ENCODE measurements at places on chromosomes 12 and 14. TPM values are rescaled to one million over a fixed set of nuclear protein-coding genes. Genes with fewer than 3 reads are reported as not detected.

CYP46A1 gene
- 0.09 TPM for total RNA-seq

RND1 gene
- 5.5 TPM for total RNA-seq

CCDC85C gene
- 10.1 TPM for total RNA-seq

- DNase-seq, result no peak
These were observed 4.7 kb upstream of the CREBL2 start for GRCh38 chr12:12606781-12607589.

DNA sequence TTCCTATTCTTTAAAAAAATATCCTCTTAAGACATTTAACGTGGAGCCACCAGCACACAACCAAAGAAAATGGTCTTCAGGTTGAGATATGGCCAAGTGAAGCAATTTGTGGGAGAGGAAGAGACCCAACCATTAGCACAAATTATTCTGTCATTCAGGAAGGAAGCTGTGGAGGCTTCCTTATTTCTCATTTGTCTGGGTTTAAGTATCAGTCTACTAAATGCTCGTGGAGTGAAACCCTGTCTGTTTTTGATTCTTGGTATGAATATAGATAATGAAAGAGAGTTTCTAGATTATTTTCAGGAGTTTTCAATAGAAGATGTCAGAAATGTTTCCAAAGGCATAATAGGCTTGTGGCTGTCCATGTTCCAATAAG is 125.1 kb downstream of the GPR65 start:
- no peak for DNase-seq

- DNase-seq, result no peak
These were observed 78.5 kb downstream of the TMEM132D start for GRCh38 chr12:129825316-129825715.

PTPN21 gene
- 0.95 TPM for total RNA-seq

GRCh38 chr12:127260531-127260930 is 1006.4 kb upstream of the TMEM132C start:
- DNase-seq, result no peak

GRCh38 chr12:39620659-39621658 is 1.4 kb upstream of the ABCD2 start:
- DNase-seq, result peak; percentile 65

DNA sequence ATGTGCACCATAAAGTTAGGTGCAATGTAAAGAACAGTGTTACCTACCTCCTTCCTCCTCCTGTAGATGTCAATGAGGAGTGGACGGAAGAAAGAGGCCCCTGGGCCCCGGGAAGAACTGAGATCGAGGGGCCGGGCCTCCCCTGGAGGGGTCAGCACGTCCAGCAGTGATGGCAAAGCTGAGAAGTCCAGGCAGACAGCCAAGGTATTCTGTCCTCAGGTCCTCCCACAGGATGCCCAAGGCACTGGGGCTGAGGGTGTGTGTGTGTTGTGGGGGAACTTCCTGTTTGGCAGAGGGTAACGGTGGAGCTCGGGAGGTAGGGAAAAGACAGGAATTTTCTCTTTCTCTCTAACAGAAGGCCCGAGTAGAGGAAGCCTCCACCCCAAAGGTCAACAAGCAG is 6.4 kb downstream of the ATN1 start:
- DNase-seq, result no peak

CYP27B1 gene
- total RNA-seq, result 11.1 TPM

DNA sequence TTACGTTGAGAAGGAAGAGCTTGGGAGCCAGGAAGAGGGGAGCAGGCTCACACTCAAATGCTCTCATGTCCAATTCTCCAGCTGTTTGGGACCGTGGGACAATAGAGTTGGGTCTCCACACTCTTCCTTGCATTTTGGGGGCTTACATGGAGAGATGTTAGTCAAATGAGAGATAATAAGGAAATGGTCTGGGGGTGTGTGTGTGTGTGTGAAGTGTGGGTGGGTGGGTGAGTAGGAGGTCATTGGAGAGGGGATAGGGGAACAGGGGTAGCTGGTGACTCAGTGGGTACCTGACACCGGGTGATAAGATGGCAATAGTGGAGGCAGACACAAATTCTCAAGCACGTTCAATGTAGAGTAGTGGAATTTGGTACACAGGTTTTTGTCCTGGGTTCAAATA is 68.0 kb downstream of the B4GALNT3 start:
- no peak for DNase-seq

- DNase-seq, result no peak
These were observed 84.7 kb upstream of the TSPAN8 start for GRCh38 chr12:71242511-71242910.

DNA sequence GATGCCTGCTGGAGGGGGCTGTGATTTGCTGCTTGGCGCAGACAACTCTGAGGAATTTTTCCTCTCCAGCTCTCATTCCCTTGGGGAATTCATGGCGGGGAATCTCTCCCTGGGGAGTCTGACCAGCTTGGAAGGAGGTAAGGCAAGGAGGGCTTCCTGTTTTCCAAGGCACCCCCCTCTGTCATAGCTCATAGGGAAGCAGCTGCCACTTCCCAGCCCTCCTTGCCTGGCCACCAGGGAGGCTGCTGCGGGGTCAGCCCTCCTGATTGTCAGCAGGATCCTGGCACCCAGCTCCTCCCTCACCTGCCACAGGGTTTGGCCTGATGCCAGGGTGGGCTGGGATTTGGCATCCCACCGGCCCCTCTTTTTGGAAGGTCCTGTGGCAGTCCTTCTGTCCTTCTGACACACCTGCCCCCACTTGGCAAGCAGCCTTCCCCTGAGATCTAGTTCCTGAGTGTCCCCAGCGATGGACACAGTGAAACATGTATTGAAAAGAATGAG is 74.9 kb downstream of the TSPAN9 start:
- DNase-seq, result no peak

- no peak for DNase-seq
These were observed 4.8 kb downstream of the YBX3 start for GRCh38 chr12:10718279-10718821.

APOF gene
- not detected for total RNA-seq

SRRM4 gene
- total RNA-seq, result not detected

MYF6 gene
- total RNA-seq, result not detected

Measured in activated T-cell treated with anti-CD3 and anti-CD28 coated beads, Interleukin-2, amount 50 U/mL, for 72 hours (primary cell).